Stimulated activated CD4-positive, alpha-beta T cell treated with anti-CD3 and anti-CD28 coated beads, Interleukin-2, amount 100 ng/mL, for 48 hours (primary cell): ENCODE measurements at places on chromosomes 5 and 9.

- DNase-seq, result no peak
Measured at GRCh38 chr5:55993013-55993412, 1.8 kb downstream of the IL6ST start.

GRCh38 chr5:67200809-67201562, 4.4 kb upstream of the CD180 start:
- no peak for DNase-seq

DNA sequence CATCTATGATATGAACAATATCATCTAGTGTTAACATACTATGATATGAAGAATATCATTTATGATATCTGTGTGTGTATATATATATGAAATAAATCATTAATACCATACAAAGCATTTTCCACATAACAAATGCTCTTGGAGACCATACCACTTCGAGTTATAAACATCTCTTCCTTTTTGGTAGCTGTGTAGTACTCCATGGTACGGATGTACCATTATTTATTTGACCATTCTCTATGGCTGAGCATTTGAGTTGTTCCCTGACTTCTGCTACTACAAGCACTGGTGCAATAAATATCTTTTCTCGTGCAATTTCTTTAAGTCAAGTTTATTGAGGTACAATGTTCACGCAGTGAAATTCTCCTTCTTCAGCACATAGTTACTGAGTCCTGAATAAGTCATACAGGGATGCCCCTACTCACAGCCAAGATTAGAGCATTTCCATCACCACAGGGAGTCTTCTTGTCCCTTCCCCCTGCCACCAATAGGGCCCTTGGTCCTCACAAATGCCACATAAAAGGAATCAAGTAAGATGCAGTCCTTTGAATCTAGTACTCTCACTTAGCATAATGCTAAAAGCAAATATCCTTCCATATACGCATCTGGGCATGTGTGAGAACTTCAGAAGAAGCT, 75.2 kb upstream of the SLC25A48 start:
- DNase-seq, result no peak

- DNase-seq, result no peak
Measured at GRCh38 chr9:32940740-32941139, 60.7 kb downstream of the APTX start.

- DNase-seq, result no peak
Measured at GRCh38 chr9:114212826-114213225, 57.5 kb downstream of the COL27A1 start.

DNA sequence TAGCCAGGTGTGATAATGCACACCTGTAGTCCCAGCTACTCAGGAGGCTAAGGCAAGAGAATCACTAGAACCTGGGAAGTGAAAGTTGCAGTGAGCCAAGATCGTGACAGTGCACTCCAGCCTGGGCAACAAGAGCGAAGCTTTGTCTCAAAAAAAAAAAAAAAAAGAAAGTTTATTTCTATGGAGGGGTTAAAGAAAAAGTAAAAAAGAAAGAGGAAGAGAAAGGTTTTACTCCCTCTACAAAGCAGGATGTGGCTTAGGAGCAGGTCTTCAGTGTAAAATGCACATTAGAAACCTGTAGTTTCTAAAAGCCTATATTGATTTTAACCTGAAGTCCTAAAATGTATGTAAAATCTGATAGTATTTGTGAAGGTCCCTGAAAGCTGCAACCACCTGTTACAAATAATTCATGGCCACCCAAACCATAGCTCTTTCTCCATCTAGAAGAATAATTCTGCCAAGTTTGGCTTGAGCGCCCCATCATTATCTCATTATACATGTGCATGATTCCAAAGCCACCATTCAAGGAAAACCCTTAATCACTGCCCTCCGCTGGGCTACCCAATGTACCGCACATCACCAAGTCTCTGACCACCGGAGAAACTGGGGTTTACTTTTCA, 3.4 kb downstream of the FNBP1 start:
- DNase-seq, result no peak

DNA sequence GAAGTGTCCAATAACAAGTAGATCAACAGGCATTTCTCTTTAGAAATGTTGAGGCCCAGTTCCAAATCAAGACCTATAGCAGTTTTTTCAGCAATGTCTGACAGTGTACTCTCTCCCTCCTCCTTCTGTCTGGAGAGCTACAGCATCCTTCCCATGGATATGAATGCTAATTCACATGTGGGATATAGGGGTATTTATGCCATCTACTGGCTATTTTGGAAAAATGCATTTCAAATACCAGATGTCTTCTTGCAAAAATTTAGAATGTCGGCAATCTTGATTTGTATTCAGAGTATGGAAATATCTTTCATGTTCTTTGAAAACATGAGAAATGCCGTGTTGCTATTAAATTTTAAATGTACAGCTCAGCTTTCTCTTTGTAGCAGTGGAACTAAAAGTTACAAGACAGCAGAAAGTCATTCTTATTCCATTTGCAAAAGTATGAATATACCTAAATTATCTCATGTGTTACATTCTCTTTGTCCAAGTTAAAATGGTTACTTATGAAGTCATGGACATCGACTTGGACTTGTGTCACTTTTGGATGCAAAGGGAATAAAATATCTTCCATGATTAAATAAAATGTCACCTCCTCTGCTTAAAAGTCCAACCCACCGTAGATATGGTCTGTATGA, 647.8 kb downstream of the TAF11L14 start:
- DNase-seq, result no peak

DNA sequence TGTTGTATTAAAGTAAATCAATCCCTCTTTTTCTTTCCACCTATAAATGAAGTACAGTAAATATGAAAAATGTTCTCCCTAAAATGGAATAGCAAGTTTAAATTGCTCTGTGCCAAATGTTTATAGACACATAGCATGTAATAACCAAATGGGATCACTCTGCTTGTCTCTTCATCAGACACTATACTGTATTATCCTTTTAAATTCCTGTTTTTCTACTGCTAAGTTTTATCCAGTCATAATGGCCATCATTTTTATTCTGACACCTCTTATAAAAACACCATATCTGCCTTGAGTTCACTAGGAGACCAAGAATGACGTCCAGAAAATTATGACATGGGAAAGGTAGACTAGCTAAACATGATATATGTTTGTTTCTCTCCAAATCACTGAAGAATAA, 252.8 kb downstream of the CAAP1 start:
- no peak for DNase-seq

- DNase-seq, result no peak
Measured at GRCh38 chr9:94178927-94179326, 80.2 kb upstream of the ZNF169 start.

GRCh38 chr5:95069948-95070347, 214.9 kb downstream of the MCTP1 start:
- DNase-seq, result no peak

DNA sequence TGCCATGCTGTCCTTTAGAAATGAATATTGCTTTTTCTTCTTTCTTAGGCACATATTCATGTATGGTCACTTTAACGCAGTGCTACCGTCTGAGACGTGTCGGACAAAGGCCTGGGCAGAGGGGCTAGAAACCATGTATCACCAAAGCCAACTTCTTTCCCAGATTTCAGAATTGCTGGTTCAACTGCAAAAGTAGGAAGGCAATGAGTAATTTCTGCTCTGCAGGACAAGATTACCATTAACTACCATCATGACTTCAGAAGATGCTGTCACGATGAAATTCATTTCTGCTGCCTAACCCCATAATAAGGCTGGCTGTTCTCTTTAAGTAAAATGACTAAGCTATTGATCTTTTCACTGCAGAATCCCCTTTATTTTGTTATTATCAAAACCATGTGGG, 306.7 kb downstream of the PDE4D start:
- no peak for DNase-seq

DNA sequence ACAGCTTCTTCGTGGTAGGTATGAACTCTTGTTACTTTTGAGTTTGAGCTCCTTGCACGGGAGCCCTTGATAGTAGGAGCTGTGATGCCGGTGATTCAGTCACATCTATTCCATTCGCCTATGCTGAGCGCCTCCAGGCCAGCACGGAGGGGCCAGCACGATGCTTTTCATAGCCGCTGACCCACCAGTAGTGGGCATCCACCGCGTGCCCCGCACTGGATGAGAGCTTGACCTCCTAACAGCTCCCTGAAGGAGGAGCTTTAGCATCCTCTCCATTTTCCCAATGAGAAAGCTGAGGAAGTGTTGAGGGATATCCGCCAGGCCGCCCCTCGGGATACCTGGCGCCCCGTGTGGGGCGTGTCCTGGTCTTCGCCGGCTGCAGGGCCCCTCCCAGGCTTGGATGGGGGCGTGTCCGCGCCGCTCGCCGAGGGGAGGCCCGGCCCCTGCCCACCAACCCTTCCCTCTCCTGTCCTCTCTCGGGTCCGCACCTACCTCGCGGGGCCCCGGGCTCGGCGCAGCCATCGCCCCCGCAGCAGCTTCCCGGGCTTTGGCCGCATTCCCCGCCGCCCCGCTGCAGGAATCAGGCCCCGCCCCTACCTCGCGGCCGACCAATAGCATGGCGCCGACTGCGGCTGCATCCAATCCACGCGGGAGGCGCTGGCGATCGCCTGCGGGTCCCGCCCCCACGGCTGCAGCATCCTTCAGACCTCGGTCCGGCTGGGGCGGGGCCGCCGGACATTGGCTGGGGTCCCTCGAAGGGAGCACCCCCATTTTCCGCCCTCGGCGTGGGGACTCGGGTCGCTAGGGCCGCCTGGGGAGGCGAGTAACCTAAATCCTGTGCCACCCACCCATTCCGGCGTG, at the start of gene PIP5KL1:
Gene PIP5KL1, minus strand, starts transcription at position 547 of the 861 bp plus-strand sequence. Its CDS starts 25 bp downstream, at position 522.
- DNase-seq, result peak; percentile 69

DNA sequence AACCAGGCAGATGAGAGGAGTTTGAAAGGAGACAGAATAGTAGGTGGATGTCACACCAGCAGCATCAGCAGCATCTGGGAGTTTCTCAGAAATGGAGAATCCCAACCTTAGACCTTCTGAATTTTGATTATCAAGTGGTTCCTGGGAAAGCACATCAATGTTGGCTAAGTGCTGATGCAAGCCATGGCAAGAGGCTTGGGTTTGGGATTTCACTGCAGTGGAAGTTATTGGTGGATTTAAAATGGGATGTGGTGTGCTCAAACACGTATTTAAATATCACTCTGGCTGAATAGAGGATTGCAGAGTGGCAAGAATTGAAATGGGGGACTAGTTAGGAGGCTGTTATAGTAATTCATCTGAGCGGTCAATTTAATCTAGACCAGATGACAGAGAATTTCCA, 387.8 kb upstream of the WWC1 start:
- DNase-seq, result no peak

DNA sequence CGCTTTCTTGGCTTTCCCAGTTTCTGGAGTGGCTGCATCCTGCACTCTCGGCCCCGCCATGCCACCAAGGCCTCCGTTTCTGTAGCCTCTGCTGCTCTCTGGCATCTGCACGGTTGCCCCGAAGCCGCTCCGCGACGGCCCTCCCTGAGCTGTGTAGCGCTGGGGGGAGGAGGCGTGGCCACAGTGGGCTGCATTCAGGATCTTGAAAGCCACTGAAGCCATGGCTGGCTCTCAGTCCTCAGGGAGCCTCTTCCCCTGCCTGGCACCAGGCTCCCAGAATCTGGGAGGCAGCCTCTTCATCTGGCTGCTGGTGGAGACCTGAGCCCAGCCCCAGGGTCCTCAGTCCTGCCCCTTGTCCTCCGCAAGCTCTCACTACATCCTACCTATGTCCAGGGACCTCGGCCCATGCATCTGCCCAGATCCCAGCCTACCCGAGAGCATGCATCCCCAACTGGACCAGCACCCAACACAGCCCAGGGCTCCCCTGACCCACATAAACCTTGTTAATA, 25.1 kb downstream of the PAEP start:
- no peak for DNase-seq

- no peak for DNase-seq
Measured at GRCh38 chr9:99637641-99638040, 184.0 kb upstream of the NR4A3 start.

GRCh38 chr5:158731014-158731413, 368.7 kb downstream of the EBF1 start:
- DNase-seq, result no peak

- DNase-seq, result no peak
Measured at GRCh38 chr5:14849516-14850294, 21.9 kb downstream of the ANKH start.

- no peak for DNase-seq
Measured at GRCh38 chr5:149916334-149917072, 28.1 kb downstream of the PDE6A start.

DNA sequence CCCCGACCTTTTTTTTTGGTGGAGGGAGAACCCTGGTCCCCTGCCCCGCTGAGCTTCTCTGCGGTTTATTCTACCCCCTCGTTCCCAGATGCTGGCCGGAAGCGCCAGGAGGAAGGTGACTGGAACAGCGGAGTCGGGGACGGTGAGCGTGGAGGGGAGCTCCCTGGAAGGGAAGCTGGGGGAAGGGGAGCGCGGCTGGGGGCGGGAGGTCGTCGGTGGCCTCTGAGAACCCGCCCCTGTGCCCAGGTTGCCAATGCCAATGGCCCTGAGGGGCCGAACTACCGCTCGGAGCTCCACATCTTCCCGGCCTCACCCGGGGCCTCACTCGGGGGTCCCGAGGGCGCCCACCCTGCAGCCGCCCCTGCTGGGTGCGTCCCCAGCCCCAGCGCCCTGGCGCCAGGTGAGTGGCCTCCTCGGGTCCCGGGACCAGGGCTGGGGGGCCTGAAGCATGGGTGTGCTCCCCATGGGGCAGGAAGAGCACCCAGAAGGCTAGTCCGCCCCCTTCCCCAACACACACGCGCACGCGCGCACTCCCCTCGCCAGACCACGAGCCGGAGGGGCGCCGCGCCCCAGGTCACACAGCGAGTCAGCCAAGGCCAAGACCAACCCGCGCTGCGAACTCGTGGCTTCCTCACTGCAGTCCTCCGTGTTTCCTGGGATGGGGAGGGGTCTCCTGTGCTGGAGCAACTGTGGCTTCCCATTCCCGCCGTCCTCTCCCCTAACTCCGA, 10.6 kb downstream of the MYOZ3 start:
- DNase-seq, result peak; percentile 12

- no peak for DNase-seq
Measured at GRCh38 chr9:135908754-135909204, 1.4 kb upstream of the CAMSAP1 start.

GRCh38 chr5:127958421-127959011, 125.0 kb upstream of the SLC12A2 start:
- no peak for DNase-seq

DNA sequence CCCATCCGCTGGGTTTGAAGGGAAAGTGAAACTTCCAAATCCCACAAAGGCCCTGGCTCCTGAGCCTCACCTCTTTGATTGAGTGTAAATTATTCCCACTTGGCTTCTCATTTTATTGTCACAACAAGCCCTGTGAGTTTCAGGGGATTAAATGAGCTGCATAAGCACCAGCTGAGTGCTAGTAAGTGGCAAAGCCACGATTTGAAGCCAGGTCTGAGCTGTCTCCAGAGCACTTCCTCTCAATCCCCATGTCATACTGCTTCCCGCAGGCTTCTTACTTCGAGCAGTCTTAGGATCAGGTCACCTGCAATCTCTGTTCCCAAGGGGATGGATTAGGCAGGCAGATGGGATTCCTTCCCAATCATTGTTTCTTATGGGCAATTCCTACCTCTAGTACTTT, 18.0 kb downstream of the RPS14 start:
- DNase-seq, result no peak

- no peak for DNase-seq
Measured at GRCh38 chr5:89735082-89735481, 674.5 kb downstream of the CETN3 start.

- no peak for DNase-seq
Measured at GRCh38 chr9:134694368-134694665, 52.7 kb downstream of the COL5A1 start.
